ENCODE measurements at places on chromosomes 3 and 15.

- no peak for DNase-seq
These were observed 232.0 kb downstream of the CLSTN2 start for GRCh38 chr3:140166861-140167599.

DNA sequence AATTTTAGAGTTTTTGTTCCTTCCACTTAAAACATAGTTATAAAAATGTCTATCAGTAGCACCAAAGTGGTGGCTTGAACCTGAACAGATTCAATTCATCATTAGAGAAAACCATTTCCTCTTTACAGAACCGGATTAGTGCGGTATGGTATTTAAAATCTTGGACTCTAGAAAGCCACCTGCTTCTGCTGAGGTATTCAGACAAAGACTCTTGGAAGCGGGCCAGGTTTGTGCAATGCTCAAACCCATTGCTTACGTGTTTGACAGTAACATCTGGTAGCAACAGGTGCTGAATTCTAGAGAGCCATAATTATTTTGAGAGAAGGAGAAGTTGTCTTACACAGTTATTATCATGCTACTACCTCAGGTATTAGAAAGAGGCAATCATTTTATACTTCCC lies 290.5 kb downstream of the NAALADL2 start:
- no peak for DNase-seq

DNA sequence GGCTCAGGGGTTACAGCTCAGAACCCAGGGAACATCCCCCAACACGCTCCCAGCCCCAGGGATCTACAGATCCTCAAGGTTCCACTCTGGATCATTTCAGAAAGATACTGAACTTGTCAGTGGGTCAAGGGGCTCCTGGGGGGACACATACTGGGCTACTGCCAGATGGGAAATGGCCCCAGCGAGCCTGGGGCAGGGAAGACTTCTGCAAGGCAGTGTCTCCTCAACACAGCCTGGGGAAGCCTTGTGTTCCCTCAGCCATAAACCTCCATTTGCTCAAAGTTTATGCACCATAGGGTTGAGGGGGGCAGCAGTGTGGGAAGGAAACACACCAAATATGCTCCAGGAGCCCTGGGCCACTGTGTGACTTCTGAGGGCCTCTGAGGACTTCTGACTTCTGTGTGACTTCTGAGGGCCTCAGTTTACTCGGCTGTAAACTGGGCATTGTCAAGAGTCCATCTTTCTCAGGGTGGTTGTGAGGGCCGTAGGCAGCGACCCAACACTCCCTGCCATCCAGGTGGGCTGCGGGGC lies 58.4 kb downstream of the IQSEC1 start:
- DNase-seq, result peak; percentile 36

- peak; percentile 47 for DNase-seq
These were observed 23.4 kb downstream of the RHOA start for GRCh38 chr3:49388289-49388820.

- no peak for DNase-seq
These were observed 41.3 kb downstream of the CDAN1 start for GRCh38 chr15:42695527-42696071.

All from suppressor macrophage treated with lipopolysaccharide for 1 hour (primary cell).